ENCODE measurements at places on chromosomes 16 and 17. TPM values are rescaled to one million over a fixed set of nuclear protein-coding genes. Genes with fewer than 3 reads are reported as not detected.

DNA sequence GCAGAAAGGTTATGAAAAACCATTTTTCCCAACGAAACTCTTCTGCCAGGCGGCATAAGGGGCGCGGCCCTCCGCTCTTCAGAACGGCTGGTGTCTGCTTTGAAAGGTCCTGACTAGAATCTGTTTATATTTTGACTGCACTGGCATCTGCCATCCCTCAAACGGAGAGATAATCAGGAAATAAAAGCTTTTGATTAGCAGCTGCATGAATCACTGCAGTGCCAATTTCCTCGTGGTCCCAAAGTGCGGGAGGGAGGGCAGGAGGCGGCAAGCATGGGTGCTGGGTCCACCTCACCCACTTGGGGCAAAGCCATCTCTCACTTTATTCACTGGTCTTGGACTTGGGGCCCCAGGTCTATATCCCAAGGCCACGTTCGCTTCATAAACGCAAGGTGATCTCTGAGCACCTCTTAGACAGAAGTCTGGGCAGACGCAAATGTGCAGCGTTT lies 49.7 kb downstream of the TBC1D16 start:
- DNase-seq = no peak

Gene ITGAX
- 1.2 TPM for total RNA-seq

Gene NR1D1
- 2.1 TPM for total RNA-seq

Gene TP53TG3C
- not detected for total RNA-seq

DNA sequence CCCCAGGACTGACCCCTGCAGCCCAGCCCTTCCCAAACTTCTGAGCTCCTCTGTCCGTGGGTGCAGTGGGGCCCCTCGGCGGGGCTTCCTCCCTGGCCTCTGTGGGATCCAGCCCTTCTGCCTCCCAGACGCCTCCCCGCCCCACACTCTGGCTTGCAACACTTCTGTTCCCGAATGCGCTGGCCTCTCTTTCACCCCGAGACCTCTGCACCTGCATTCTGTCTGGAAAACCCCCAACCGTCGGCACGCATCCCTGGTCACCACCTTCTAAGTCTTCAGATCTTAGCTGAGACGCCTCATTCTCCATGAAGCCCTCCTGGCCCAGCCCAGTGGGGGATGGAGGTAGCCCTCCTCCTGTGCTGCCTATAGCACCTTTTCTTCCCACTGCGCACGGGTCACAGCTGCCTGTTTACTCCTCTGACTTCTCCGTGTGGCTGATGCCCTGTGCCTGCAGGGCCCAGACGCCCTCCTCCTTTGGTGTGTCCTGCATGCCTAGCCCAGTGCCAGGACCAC lies 26.4 kb downstream of the TMEM235 start:
- DNase-seq = no peak

Gene TLCD1
- total RNA-seq = 17.3 TPM

Gene OR4D1
- total RNA-seq = not detected

DNA sequence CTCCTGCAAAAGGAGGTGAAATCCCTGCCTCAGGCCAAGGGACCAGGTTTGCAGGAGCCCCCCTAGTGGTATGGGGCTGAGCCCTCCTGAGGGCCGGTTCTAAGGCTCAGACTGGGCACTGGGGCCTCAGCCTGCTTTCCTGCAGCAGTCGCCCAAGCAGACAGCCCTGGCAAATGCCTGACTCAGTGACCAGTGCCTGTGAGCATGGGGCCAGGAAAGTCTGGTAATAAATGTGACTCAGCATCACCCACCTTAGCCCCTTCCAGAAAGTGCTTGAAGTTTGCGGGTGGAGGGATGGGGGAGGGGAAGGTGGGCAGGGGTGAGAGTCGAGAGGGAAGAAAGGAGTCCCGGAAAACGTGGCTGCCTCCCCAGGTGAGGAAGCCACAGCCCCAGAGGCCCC lies 2.1 kb downstream of the MC1R start:
- DNase-seq = no peak

DNA sequence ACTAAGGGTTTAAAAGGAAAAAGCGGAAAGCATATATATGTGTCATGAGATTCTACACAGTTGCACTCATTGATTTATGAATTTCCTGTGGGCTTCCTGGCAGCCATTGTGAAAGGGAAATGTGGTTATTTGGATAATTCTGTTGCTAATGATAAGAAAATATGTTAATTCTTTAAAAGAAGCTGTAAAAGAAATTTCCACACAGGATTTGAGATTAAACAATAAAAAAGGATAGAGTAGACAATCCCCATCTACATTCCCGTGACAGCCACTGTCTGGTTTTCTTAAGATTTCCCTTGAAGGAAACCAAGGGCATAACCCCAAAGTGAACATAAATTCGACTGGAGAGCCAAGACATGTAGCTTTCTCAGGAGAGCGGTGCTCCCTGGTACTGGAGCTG lies 397.5 kb downstream of the CPPED1 start:
- no peak for DNase-seq
